Stimulated activated CD8-positive, alpha-beta memory T cell treated with anti-CD3 and anti-CD28 coated beads, Interleukin-4, amount 100 ng/mL, for 24 hours (primary cell): ENCODE measurements at places on chromosomes 5 and 9.

DNA sequence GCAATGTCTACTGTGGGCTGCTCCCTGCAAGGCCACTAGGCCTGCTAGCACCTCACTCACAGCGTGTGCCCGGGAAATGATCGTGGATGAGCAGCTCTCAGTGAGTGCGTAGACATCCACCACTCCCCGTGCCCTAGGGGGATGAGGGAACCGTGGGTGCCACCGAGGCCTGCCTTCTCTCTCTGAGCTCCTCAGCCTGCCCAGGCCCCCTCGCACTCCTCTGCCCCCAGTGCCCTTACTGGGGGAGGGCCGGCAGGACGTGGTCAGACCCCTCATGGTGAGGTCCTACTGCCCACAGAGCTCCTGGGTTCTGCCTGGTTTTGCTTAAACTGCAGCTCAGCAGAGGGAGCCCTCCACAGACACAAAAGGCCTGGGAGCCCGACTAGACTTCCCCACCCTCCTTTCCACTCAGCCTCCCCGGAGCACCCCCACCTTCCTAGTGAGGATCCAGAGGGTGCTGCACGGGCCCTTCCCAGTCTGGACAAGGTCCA, 220.0 kb downstream of the CACNA1B start:
- no peak for DNase-seq

DNA sequence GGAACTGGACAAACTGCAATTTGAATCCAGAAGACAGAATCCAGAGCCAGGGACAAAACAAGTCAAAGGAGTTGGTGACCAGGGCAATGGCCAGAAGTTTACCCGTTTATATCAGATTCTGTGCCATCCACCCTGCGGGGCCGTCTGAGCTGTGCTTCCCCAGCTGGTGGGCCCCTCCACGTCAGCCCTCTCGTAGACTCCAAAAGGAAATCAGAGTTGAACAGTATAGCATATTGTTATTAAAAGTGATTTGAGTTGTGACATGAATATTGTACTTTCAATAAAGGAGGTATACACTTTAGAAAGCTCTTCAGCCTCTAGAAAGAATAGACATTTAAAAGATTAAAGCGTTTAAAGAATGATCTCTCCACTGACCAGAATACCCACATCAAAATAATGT, 102.4 kb downstream of the NFIB start:
- DNase-seq = no peak

- DNase-seq = no peak
Measured at GRCh38 chr9:120978987-120979386, 52.4 kb upstream of the TRAF1 start.

DNA sequence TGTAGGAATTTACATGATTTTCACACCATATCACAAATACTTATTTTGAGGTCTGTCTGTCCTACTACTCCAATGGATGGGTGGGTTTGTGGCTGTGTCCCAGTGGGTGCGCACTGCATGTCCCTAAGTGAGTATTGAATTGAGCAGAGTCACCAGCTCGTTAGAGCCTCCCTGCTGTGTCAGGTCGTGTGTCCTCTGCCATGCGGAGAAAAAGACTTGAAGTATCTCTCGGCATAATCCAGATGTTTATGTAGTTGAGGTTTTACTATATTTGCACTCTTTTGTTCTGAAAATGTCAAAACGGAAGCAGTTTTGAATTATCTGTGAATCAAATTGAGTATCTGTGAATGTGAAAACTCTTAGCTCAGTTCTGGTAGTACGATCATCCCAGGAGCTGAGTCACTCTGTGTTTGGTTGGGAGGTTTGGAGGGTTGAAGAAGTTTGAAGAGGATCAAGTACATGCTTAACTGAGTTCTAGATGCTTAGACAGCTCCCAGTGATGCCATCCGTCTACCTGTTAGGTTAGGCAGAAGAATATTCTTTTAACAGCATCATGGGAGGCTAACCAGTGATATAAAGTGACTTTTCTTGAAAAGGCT, 194.2 kb downstream of the TENT4A start:
- no peak for DNase-seq

DNA sequence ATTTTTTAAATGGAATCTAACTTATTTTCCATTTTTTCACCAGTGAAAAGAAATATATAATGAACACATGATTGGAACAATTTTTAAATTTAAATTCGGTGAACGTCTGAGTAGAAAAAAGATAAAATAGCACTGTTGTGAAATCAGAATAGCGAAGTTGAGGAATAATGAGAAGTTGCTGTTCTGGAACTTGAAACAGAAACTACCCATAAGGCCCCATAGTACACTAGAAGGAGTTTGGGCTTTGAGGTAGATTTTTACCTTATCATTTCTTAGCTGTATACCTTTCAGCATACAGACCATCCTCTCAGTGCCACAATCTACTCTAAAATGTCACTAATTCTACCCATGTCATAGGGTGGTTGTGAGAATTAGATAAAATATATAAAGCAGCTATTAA, 35.1 kb downstream of the TDRD7 start:
- no peak for DNase-seq

DNA sequence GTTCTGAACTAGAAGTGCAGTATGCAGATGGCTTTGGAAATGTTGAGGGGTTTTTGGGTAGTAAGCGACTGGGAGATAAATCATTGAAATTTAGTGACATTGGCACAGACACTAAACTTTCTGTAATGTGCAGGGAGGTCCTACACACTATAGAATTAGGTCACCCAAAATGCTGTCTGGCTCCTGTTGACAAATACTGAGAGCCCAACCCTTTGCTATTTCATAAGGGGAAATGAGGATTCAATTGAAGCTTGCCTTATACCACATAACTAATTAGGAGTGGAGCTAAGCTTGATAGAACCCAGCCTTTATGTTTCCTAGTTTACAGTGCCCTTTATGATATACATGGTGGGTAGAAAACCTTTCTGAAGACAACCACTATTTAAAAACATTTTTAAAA, 22.6 kb downstream of the HMGXB3 start:
- DNase-seq = no peak

DNA sequence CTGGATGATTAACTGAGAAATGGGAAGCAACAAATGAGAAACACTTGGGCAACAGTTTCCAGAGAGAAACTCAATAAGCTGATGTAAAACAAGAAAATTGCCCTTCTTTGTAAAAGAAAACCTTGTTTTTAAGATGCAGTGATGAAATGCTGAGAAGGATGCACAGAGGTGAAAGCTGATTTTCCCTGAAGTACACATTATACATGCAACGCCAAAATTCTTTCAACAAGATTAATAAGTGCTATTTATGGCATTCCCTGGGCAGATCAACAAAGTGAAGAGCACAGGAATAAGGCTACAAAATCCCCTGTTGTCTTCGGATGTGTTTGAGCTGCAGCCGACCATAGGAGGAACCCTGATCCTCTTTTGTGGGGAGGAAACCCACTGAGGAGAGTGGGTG, 208.0 kb upstream of the ANKH start:
- DNase-seq = no peak

GRCh38 chr9:96137671-96138429, 164.1 kb downstream of the HSD17B3 start:
- no peak for DNase-seq

DNA sequence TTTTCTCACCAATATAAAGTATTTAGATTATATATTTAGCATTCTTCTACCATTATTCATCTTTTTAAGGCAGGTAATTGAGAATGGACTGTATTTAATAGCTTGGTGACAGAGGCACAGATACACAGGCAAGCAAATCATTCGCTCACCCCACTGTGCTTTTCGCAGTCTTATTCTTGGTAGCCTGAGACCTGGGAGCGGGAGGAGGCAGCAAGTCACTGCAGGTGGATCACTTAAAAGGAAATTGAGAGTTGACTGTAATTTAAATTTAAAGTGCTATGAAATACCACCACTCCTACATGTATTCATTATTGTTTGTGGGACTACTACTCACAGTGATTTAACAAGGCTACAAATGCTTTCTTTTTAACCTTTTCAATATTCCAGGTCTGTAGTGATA, 9.7 kb downstream of the RICTOR start:
- DNase-seq = no peak

GRCh38 chr5:111942661-111943401, 185.8 kb upstream of the NREP start:
- DNase-seq = no peak

GRCh38 chr5:178732281-178732680, 1.8 kb upstream of the ZNF354A start:
- DNase-seq = no peak

DNA sequence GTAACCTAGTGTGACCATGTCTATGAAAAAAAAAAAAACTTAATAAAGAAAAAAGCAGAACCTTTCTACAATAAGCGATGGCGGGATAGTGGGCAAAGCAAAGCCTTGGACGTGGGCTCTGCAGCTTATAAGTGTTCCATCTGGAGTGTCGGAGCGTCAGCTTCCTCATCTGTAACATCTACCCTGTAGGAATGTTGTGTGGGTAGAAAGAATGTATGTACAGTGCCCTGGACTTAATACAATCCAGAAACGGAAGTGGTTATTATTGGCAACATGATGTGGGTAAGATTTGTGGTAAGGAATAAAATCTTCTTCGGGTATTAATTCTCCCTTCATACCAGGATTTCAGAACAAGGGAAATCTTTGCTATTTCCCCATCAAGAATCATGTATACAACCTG, 66.5 kb downstream of the SEMA5A start:
- DNase-seq = no peak

GRCh38 chr9:36499174-36499890, 73.4 kb upstream of the MELK start:
- DNase-seq = no peak

DNA sequence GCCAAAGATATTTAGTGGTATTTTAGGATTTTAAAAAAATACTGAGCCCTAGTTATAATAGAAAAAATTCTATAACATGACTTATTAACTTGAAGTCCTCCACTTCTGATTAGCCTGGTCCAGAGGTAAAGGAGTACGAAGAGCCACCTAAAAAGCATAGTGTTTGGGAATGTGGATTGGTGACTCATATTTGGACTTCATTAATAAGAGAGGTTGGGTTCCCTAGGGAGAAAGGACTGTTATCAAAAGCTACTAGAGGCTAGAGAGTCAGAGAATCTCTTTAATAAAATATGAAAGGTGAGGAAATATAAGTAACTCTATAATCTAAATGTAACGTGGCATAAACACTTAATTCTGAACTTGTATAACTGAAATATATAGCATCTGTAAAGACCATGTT, 180.7 kb upstream of the TARS1 start:
- DNase-seq = no peak

DNA sequence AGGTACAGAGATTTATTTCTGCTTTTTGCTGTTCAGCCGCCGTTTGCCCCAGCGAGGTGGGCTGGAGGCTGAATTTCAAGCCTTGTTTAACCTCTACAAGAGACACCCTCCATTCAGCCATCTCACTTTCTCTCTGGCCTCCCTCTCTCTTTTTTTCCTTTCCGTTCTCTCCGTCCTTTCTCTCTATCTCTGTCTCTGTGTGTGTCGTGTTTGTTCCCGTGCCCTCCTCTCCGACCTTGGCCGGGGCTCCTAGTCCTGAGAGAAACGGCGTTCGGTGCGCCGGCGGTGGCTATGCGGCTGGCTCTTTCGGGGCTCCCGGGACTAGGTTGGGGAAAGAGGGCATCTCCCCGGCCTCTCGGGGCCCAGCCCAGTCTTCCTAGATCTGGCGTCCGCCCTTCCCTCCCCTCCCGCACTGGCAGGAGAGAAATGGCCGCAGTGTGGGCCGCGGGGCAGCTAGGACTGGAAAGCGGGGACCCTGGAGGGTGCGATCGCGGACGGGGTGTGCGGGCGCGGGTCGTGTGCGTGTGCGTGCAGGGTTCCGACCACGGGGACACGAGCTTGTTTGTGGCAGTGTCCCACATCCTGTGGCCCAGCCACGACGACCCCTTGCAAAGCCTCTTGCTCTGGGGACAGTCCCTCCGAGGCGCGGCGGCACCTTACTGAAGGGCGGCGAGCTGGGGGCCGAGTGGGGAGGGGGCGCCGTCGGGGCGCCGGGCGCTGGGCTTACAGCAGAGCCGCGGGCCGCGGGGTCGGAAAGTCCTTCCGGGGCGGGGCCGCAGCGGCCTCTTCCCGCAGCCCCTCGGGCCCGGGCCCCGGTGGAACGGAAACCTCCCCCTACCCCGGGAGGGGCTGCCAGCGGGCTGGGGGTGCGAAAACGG, 5.7 kb downstream of the LHX2 start:
- no peak for DNase-seq

GRCh38 chr5:82754759-82755158, 322.4 kb downstream of the TMEM167A start:
- DNase-seq = no peak

DNA sequence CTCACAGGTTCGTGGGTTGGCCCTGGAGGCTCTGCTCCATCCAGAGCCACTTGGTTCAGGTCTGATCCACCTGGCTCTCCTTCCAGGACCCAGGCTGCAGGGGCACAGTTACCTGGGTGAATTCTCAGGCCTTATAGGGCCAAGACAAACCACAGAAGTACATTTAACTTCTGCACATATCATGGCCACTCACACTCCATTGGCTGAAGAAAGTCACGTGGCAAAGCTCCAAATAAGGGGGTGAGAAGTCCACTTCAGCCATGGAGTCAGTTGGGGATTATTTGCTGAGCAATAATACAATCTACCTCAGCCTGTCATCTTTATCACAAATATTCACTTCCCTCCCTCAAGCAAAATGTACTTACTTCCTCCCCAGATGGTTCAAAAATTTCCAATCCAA, 83.6 kb downstream of the MACROH2A1 start:
- no peak for DNase-seq

DNA sequence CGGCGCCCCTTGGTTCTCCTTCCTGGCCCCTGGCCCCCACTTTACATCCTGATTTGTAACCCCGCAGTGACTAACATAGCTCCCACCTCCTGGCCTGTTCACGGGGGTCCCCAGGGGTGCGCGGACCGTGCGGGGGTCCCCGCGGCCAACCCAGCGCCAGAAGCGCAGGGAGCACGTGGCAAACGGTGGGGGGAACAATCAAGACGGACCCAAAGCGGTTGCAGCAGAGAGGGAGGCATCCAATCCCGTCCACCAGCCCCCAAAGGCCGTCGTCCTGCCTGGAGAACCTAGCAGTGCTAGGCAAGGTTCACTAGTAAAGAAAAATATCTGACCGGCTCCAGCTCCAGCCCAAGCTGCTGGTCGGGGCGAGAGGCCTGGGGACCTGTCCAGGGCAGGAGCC, 201.5 kb downstream of the AUH start:
- no peak for DNase-seq

DNA sequence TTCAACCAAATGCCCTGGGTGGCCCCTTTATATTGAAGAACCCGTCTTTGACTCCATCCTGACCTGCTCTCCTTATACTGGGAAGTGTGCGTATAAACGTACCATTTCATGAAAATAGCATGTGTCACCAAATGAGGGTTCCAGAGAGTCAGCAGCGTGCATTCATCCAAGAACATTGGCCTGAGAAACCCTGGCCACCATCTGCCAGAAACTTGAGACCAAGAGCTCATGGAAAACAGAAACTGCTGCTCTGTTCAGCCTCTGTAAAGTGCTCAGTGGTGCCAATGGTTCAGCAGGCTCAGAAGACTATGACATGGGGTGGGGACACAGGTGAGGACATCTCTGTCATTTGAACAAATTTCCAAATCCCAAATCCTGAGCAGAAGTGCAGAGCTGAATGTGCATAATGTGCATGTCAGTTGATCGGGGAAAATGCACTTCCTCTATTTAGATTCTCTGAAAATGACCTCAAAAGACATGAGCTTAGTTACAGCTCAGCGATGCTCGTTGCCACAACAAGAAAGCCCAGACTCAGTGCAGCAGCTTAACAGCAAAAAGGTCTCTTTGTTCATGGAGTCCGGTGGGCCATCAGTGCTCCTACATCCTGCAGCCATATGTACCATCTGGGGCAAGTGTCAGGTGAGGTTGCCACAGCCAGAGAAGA, 176.1 kb downstream of the ATPSCKMT start:
- no peak for DNase-seq
